ENCODE measurements at places on chromosomes 16 and 17.

DNA sequence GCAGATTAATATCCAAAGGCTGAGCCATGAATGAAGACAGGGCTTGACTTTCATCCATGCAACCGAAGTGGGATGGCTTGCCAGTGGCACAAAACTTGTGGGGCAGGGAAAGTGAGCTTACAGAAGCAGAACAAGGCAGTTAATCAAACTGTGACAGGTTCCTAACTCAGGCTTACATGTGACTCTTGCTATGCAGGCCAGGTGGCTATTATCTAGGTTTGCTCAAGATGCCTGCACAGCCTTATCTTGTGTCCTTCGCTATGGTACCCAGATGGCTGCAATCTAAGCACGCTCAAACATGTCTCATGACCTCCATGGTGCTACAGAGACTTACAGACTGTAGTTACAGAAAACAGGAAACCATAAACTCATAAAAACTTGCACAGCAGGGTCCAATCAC is 8.6 kb upstream of the DNAH9 start:
- no peak for DNase-seq

GRCh38 chr16:17171250-17172143 is 299.3 kb downstream of the XYLT1 start:
- DNase-seq, result no peak

DNA sequence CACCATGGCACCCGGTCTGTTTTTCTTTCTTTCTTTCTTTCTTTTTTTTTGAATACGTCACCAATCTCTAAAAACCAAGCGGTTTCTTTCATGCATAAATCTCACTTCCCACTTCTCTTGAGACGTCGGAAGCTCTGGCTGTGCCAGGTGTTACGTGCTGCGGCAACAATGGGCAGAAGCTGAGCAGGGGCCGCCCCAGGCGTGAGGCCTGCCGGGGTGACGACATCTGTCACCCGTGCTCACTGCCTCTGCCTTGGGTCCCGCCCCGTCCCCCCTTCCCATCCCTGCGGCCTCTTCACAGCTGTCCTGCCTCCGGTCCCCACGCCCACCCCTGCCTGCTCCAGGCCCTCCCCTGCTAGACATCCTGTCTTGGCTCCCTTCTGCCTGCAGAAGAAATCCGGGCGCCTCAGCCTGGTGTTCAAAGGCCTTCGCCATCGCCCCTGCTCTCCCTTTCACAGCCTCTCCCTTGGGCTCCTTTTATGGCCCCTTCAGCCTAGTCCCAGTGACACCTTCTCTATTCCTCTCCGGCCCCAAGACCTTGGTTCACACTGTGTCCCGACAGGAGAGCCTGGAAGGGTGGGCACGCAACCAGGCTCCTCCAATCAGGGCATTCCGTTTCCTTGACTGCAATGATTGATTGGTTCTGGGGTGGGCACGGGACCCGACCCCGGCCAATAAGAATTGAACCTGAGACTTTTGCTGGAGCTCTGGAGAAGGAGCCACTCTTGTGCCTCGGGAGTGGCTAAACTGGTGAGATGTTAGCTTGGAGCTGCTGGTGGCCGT is 4.8 kb downstream of the P2RX1 start:
- DNase-seq, result peak; percentile 18

GRCh38 chr16:59212492-59213024 is 478.4 kb upstream of the GOT2 start:
- no peak for DNase-seq

- DNase-seq, result no peak
Measured at GRCh38 chr16:86217891-86218270, 292.4 kb upstream of the FOXF1 start.

GRCh38 chr16:55568207-55568606 is 1.7 kb downstream of the CAPNS2 start:
- DNase-seq, result no peak

- no peak for DNase-seq
Measured at GRCh38 chr16:84845496-84846002, 25.8 kb downstream of the CRISPLD2 start.

- no peak for DNase-seq
Measured at GRCh38 chr17:6688944-6689343, 24.2 kb downstream of the SLC13A5 start.

DNA sequence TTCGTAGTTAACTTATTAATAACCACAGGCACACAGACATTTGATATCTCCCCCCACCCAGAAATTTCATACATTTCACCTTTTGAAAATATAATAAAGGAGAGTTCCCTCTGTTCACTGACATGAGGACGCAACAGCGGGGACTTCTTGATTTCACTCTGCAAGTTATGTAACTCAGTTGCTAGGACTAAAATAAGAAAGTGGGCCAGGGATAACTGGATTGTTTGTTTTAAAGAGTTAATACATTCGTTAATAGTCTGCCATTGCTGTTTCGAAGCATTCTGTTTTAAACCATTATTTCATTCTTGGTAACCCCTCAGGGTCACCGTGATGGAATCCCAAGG is 1.2 kb downstream of the RHOT1 start:
- DNase-seq, result no peak

DNA sequence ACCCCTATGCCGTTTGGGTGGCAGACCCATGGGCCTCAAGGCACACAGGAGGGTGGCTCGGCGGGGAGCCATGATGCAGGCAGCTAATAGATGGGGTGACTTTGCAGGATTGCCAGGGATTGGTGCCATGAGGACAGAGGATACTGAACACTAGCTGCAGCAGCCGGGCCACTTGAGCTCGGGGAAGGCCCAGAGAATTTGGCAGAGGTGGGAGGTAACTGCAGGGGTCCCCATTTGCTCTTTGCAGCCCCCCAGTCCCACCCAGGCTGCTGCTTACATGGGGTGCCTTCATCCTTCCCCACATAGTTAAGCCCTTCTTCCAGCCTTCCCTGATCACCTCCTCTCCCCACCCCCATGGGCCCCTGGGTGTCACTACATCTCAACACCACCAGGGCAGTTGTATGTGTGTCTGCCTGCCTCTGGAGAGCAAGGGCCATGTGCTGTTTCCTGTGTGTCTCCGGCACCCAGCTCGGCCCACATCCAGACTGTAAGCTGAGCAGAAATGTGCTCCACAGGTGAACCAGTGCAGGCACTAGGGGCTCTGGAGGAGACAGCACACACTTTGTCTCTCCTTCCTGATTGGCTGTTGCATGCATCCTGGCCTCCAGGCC is 52.0 kb downstream of the SREBF1 start:
- DNase-seq, result no peak

DNA sequence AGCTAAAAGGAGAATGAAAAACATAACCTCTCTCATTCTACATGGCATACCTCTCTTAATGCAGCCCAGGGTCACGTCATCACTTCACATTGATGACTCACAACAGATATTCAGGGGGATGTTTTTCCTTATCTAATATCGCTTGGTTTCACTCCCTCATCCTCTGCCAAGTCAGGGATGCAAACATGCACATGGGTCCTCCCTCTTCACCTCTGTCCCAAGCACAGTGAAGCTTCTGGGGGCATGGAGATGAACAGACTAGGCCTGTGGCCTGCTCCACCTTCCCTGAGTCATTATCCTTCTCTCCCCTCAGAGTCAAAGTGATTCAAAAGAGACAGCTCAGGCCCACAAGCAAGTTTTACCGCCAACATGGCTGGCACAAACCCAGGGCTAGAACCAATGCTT is 2.3 kb upstream of the MT2A start:
- DNase-seq, result no peak

GRCh38 chr16:89317101-89317671 is 99.7 kb downstream of the ZNF778 start:
- no peak for DNase-seq

GRCh38 chr16:17213974-17214373 is 256.8 kb downstream of the XYLT1 start:
- no peak for DNase-seq

DNA sequence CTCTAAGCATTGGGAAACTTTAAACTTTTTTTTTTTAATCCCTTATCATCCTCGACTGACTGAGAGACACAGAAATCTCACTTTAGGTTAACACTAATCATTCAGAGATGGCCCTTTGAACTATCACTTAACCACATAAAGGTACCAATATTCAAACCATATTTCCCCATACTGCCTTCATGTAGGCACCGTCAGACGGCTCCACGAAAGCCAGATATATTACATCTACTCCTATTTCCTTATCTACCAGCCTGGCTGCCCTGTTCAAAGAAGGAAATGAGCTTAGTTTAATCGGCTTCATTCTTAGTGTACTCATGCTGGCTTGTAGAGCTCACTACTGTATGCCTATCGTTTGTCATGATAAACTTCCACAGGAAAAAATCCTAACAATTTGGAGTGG is 270.9 kb downstream of the CEP112 start:
- DNase-seq, result no peak

DNA sequence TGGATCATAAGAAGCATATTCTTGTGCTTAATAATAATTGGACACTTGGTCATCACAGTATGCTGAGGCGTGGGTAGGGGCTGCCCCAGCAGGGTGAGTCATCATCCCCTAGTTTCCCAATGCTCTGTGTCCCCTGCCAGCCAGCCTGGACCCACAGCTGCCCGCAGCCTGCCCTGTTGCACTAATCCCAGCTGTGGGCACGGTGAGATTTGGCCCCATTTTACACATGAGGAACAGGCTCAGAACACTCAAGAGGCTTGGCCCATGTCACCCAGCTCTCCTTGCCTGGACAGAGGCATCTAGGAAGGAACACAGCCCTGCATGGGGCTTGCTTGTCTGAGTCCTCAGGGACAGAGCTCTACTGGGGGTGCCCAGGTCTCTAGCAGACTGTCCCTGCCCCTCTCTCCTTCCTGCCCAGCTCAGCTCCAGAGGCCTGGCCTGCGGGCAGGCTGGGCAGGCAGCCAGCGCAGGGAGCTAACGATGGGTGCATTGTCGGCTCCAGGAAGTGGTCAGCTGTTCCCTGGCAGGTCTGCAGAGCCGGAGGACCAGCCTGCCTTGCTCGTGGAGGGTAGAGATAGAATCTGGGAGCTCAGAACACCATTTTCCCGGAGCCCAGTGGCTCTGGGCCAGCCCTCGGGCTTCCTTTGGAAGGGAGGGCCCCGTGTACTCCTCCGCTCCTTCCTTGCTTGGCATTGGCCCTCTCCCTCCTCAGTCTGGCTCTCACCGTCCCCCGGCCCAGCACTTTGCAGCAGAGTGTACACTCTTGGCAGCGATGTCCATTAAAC is 189.4 kb downstream of the RAB11FIP4 start:
- DNase-seq, result no peak

GRCh38 chr16:24151482-24151939 is 104.6 kb upstream of the CACNG3 start:
- peak; percentile 0 for DNase-seq

DNA sequence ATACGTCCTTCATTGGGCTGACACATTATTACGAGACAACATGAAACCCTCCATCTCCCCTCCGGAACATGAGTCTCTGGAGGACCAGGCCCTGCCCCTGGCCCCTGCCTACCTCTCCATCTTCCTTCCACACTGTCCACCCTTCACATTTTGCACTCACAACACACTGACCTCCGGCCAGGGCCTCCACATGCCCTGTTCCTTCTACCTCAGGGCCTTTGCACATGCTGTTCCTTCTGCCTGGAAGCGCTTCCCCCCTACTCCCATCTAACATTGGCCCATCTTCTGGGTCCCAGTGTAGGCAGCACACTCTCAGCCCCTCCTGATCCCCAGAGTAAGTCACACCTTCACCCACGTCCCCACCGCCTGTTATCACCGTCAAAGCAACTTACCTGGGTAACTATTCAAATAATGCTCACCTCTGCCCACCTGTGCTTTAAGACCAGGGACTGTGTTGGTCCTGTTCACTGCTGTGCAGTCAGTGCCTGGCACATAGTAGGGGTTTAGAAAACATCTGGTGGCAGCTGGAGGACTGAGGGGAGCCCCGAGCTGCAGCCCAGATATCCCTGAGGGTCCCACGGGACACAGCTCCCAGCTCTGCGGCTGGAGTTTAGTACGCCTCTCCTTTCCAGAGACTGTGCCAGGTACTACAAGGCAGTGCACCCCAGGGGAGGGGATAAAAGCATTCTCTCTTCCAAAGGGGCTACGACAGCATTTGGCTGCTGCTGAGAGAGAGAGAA is 27.2 kb downstream of the RPH3AL start:
- no peak for DNase-seq

DNA sequence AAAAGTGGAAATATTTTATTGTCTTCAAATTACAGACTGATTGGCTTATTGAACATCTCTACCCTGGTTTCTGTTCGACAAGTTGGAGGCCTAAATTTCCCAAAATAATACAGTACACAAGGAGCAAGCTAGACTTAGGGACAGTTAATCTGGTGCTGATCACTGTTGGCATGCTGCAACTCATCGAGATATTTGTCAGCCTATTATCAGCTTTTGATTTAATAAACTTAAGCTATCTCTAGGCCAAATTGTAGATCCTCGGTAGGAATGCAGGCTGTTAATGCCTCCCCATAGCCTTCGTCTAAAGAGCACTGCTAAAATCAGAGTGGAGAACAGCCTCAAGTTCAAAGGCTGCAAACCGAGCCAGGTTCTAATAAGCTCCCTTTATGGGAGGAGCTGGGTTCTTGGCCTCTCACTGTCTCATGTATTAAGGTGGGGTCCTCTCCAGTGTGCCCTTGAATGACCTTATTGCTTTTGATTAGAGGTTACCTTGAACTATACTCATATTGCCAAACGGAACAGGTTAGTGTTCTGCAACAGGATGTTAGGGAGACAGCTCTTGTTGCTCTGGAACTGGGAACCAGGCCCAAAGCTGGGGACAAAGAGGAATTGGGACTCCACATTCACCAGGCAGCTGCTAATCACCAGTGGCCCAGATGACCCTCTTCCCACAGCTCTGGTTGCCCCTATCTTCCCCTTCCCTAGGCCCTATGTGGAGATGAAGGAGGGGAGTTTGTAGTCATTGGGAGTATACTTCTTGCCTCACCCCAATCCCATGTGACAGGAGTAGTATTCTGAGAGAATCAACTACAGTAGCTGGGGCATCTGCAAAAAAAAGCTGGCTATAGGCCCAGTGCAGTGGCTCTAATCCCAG is 69.5 kb upstream of the NOL11 start:
- no peak for DNase-seq

DNA sequence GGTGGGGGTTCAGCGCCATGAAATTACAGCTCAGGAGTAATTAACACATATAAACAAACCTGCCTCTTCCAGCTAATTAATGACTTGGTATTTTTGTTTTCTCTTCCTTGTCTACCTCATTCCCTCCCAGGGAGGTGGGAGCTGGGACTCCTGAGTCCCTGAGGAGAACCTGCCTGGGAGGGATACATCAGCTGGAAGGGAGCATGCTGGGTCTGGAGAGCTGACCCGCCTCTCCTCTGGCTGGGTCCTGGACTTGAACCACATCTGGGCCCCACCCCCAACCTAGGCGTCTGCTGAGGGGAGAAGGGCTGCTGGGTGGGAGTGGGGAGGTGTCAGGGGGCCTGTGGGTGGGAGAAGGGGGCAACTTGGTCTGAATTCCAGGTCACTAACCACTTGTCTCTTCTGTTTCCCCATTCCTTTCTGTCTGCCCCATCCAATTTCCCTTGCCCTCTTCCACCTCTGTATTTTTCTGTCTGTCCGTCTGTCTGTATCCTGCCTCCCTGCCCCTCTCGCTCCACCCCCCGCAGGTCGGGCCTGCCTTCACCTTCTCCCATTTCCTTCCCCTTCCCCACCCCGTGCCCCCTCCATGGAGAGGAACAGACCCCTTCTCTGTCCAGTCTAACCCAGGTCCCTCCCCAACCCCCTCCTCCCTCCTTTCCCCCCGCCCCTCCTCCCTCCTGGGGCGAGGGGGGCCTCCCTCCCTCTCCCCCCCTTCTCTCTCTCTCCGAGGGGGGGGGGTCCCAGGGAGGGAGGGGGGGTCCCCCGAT is at the start of gene NLGN2:
Gene NLGN2, plus strand, starts transcription at position 361 of the 767 bp plus-strand sequence. CDS start 411 bp downstream, outside the sequence.
- no peak for DNase-seq

Measured in stimulated activated CD4-positive, alpha-beta T cell treated with anti-CD3 and anti-CD28 coated beads, TNF-alpha, amount 100 ng/mL, for 4 hours (primary cell).